ENCODE measurements at places on chromosomes 5 and 9.
A peak's percentile ranks its signal among the peaks of the same experiment; 100 is the strongest.

DNA sequence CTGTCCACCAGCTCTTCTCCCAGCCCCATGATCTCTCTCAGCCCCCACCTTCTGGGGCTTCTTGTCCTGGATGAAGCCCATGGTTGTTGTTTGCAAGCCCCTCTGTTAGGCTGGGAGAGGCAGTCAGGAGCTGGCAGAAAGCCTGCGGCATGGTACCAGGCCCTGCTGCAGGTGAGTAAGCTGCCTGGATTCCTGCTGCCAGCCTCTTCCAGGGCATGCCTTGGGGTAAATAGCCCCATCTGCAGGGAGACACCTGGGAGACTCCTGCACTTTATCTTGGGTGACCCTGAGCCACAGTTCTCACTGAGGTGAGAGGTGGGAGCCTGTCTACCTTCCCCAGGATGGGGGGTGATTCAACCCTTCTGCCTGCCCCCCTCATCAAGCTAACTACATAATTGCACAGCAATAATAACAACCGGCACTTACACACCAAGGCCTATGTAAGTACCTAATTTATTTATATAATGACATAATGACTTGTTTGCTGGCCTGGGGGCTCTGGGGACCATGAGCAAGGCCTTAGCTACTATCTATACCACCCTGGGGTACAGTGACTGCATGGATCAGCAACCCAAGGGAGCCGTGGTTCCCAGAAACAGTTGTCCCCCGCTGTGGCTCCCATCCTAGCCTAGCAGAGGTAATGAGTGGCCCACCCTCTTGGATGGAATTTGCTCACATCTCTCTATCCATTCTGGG is 116.0 kb downstream of the PSD2 start:
- DNase-seq, result peak; percentile 2

- no peak for DNase-seq
Measured at GRCh38 chr5:124677374-124678351, 68.8 kb downstream of the ZNF608 start.

DNA sequence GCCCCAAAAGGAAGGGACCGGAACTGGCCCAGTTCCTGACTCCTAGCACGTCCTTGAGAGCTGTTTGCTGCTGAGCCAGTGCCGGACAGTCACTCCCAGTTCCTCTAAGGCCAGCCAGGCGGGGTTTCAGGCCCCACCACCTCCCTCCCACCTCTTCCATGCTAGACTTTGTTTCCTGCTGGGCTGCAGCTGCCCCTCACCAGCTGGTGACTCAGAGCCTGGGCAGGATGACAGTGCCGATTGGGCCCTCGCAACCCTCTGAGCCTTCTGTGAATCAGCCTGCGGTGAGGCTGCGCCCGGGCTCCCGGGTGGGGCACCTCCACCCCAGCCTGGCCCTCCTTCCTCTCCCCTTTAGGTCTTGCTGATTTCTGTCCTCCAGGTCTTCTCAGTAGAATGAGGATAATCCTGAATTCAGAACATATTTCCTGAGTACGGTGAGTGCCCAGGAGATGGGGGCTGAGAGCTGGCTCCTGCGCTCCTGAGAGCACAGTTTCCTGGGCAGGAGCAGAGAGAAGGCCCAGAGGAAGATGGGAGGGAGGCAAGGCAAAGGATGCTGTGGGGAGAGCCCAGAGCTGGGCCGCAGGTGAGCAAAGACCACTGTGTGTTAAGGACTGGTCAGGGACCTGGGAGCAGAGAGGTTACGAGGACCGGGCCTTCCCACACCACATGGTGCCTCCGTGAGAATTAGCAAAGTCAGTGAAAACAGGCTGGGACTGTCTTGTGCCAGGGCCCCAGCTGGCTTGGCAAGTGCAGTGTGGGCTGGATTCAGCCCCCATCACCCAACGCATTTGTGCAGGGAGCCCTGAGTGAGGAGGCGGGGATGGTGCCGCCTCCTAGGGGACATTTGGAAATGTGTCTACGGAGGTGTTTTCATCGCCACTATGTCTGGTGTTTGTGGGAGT is 32.9 kb upstream of the STXBP1 start:
- no peak for DNase-seq

GRCh38 chr9:136645903-136646754 is 16.6 kb upstream of the EGFL7 start:
- DNase-seq, result no peak

DNA sequence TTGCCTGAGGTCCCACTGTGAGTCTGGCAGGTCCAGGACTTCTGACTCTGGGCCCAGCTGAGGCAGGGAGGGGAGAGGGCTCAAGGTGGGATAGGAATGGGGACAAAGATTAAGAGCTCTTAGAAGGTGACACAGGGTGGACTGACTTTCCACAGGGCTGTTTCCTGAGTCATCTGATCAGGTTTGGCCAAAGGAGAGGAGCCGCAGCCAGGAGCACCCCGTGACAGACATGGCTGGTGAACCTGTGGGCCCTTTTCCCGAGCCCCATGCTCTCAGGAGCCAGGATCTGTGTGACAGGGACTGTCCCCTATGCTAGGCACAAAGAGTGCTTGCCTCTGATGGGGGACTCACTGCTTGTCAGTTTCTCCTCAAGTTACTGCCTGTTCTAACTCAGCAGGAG is 37.8 kb downstream of the COL27A1 start:
- DNase-seq, result no peak

DNA sequence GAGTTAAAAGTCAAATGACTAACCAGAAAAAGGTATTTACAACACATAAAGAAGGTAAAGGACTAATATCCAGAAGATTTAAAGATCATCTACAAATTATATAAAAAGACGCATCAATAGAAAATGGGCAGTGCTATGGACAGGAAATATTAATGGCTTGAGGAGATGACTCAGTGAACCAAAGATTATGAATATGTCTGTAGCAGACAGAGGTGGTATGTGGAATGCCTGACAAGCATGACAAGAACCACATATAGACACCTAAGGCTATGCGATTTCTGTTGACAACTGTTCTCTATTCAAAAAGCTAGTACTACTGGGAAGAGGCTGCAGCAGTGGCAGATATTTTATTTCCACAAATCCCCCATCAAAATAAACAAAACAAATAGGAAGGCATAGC is 177.0 kb upstream of the SH3GL2 start:
- DNase-seq, result no peak

- no peak for DNase-seq
Measured at GRCh38 chr5:132364319-132364718, 5.2 kb upstream of the SLC22A5 start.

DNA sequence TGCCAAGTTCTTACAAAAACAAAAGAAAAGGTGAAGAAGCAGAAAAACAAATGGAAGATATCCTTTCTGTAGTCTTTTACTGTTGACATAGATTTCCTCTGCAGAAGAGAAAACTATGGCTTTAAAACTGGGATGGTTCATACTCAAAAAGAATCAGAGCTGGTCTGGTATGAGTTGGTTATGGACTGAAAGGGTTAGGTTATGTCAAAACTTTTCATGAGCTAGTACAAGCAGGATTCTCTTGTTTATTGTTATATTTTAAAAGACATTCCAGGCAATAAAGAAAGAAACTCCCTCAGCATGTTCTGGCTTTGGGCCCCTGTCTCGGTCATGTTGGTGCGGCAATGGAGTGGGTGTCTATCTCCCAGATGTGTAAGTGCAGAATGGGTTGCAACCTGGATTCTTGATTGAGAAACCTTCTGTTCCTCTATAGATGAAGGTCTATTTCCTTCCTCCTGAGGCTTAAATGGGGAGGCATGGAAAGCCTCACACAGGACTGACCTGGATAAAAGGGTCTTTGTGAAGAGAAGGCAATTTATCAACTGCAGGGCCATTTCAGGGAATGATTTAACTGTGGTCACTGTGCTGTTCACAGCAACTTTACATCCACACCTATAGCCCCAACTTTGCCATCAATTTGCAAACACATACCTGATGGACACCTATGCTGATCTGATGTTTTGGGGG is 209.6 kb upstream of the TNC start:
- no peak for DNase-seq

GRCh38 chr9:131534721-131535237 is 3.7 kb upstream of the UCK1 start:
- DNase-seq, result no peak

GRCh38 chr5:14569948-14570691 is 11.5 kb upstream of the OTULINL start:
- DNase-seq, result no peak

GRCh38 chr5:1152771-1153282 is 41.0 kb upstream of the SLC12A7 start:
- DNase-seq, result no peak

DNA sequence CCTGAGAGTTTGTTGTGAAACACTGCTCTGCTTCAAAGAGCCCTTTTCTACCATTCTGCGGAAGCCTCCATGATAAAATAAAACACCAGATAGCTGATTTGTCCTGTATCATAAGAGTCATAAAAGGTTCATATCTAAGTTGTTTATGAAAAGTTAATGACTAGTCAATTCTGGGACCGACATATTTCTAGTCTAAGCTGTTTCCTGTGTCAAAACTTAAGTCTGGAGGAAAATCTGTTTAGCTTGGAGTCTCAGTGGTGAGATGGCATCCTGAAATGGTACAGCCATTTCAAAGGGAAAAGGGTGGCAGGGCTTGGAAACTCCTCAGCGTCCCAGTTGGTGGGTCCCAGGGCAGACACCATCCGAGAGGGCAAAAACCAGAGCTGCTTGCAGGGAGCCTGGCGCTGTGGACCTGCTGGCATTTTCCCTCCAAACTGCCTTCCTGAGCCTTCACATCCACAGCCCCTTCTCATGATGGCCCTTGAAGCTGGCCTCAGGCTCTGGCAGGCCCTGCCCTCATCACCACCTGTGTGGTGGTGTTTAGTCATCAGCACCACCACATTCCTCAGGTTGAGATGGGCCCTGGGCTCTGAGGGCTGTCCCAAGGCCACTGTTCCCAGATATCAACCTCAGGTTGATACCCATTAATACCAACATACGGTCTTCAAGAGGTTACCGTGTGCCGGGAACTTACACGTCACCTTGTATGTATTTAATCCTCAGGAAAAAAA is 184.0 kb downstream of the HSPA4 start:
- no peak for DNase-seq

GRCh38 chr5:1523793-1524480 is at the start of gene LPCAT1:
Gene LPCAT1 (minus strand): TSS chr5:1523960. CDS start chr5:1523844, 116 bp downstream.
- DNase-seq, result no peak

- no peak for DNase-seq
Measured at GRCh38 chr5:50657044-50657443, 9.4 kb upstream of the PARP8 start.

DNA sequence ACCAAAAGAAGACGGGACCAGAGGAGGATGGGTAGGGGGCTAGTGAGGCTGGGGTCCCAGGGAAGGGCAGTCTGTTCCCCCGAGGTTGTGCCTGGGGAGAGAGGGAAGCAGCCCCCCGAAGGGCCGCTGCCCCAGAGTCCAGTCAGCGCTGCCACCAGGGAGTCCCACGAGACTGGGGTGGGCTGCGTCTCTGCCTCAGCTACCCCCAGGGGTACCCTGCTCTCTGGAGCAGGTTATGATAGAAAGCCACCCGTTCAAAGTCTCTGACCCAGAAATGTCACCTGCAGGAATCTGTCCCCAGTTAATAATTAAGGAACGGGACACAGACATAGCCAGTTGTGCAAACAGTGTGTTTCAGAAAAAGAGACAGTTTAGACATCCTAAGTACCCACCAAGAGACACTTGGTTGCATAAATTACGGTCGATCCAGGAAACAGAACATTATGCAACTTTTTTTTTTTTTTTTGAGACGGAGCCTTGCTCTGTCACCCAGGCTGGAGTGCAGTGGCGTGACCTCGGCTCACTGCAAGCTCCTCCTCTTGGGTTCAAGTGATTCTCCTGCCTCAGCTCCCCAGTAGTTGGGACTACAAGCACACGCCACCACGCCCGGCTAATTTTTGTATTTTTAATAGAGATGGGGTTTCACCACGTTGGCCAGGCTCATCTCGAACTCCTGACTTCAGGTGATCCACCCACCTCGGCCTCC is 10.7 kb upstream of the AGPAT2 start:
- no peak for DNase-seq

DNA sequence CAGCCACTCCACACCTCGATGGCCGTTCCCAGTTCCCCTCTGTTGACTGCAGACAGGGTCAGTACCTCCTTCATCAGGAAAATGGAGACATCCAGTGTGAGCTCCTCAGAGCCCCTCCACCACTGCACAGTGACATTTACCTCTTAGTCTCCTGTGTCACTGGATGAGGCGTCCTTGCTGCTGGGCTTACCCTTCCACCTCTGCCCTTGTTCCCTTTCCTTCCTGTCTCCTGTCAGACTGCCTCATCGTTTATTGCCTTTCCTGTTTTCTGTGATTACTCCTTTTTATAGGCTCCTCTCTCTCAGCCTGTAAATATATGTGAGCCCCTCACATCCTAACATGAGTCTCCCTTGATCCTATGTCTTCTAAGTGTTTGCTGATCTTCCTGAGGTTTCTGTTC is 23.2 kb upstream of the SPTAN1 start:
- no peak for DNase-seq

DNA sequence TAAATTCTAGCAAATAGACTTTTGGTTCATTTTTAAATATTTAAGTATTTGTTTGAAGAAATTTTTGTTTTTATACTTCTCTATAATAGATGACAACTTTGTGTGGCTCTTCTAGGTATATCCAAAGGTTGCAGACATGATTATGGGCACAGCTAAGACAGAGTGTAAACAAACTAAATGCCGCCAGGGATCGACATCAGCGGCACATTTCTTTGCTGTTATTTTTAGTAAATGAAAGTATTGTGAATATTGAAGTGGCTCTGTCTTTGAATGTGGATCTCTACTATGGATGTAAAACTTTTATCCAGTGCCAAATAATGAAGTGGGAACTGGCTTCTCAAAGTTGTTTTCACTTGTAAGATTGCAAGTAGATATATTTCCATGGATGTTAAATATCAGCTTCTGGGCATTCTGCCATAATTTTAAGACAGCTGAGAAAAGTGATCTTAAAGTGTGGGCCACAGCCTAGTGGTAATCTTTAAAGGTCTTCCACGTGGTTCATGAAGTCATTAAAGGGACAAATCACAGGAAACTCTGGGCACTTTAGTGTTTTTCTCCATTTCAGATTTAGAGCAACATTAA is 589.9 kb downstream of the ZNF608 start:
- no peak for DNase-seq

GRCh38 chr9:136650648-136651047 is 12.1 kb upstream of the EGFL7 start:
- no peak for DNase-seq

GRCh38 chr9:85639675-85640186 is 102.0 kb downstream of the AGTPBP1 start:
- DNase-seq, result no peak

DNA sequence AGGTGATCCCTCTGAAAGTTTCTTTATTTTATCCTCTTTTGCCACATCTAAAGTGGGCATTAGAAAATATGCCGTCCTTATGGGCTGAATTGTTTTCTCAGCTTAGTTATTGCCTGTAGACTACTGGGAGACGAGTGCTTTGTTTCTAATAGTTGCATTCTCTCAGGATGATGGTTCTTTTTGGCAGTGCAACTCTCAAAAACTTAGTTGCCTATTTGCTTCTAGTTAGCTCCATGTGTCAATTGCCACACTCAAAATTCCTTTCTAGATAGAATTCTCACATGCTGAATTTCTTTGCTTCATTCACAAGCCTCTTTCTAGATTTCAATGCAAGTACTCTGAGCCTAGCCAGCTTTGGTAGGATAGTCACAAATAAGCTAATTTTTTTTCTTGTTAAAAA is 155.5 kb downstream of the FGF10 start:
- no peak for DNase-seq
